ENCODE measurements at places on chromosomes 6 and 20.

- no peak for DNase-seq
Measured at GRCh38 chr6:107621229-107621937, 131.5 kb downstream of the SOBP start.

DNA sequence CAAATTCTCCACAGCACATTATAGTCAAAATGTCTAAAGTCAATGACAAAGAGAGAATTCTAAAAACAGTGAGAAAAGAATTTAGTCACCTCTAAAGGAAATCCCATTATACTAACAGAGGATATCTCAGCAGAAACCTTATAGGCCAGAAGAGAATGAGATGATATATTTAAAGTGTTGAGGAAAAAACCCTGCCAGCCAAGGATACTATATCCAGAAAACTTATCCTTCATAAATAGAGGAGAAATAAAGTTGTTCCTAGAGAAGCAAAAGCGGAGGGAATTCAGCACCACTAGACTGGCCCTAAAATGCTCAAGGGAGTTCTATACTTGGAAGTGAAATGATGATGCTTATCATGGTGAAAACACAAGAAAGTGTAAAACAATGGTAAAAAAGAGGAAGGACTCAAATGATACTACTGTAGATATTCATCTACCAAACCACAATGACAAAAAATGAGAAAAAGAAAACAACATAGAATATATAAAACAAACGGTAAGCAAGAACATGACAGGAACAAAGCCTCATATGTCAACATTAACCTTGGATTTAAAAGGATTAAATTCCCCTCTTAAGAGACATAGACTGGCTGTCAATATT, 16.7 kb downstream of the GPRC6A start:
- no peak for DNase-seq

- DNase-seq, result no peak
Measured at GRCh38 chr6:158669145-158670035, 19.5 kb downstream of the SYTL3 start.

- DNase-seq, result no peak
Measured at GRCh38 chr6:27693766-27694546, 218.2 kb downstream of the OR2B2 start.

GRCh38 chr6:1113916-1114540, 197.9 kb upstream of the FOXQ1 start:
- no peak for DNase-seq

DNA sequence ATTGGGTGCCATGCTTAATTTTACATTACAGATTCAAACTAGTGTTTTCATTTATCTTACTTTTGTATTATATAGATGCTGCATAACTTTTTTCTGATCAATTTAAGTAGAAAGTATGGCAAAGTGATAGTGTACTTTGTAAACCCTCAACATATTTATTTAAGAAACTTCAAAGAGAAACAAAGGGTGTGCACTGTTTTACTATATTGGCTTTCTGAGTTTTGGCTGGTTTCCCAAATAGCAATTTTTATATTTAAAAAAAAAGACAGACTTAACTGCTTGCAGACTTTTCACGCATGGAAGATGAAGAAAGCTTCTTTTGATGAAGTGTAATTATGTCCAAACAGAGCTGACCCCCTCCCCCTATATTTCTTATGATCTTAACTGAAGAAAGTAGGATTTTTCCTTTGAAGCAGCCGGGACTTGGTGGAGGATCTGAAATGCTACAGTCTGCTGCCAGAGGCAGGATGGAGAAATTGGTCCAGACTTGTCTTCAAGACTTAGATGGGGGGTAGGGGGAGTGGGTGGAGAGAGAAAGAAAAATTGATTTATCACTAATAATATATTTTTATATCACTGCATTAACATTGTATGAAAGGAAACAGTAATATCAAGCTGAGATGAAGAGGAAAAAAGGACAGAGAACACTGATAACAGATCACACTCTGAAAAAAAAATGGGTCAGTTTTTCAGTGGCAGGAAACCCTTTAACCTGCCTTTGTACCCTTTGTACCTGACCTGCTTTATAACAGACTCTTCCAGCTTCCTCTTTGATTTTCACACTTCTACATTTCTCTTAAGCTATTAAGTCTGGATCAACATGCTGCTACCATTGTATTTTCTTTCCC, 56.0 kb upstream of the SUPT3H start:
- DNase-seq, result no peak

DNA sequence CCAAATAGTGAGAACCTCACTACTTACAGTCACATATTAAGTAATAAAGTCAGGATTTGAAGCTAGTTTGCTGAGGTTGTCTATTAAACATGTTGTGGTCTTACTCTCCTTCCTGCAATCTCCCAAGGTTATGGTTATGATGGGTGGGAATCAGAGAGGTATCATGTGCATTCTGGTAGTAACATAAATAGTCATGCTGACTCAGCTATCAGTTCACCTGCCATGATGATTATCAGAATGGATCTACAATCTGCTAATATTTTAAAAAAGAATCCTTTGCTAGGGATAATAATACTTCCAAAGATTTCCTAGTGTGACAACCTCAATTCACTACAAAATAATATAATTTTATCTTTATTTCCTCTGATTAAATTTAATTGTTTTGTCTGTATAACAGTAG, 671.9 kb downstream of the KHDRBS2 start:
- no peak for DNase-seq

DNA sequence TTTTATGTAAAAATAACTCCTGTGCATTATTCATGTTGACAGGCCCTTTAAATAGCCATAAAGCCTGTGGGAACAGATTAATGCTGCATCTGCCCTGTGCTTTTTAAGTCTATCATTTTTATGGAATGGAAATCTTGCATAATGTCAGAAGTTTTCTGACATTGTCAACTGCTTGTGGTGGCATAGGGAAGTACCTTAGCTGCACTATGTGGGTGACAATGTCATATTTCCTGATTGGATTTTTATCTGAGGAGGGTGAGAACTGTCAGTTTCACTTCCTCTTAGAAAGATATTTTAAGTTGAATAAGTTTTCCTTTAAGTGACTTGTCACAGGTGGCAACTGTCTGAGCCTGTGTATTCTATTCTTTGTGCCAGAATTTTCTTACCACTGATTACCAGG, 267.9 kb downstream of the PLCB1 start:
- no peak for DNase-seq

GRCh38 chr6:142857796-142858555, 87.0 kb downstream of the HIVEP2 start:
- no peak for DNase-seq

GRCh38 chr6:124467366-124467765, 494.9 kb upstream of the RNF217 start:
- DNase-seq, result no peak

- no peak for DNase-seq
Measured at GRCh38 chr6:51805517-51805916, 281.9 kb downstream of the PKHD1 start.

- DNase-seq, result peak; percentile 51
Measured at GRCh38 chr6:53734473-53735299, 60.1 kb upstream of the LRRC1 start.

DNA sequence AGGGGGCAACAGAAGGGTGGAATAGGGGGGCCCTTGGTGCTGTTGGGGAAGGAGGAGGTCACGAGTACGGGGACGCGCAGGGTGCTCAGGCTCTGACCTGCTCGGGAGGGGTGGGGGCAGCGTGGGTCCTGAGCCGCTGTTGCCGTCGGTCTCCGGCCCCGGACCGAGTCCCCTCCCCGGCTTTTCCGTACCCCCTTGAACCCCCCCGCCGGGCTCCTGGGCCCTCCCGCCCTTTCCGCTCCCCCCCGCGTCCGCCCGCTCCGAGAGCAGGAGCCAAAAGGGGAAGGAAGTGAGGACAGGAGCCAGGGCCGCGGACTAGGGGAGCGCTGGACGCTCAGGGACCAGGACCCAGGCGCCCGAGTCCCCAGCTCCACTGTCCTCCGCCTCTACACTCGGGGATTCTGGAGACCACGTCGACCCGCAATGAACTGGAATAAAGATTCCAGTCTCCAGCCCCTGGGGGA, at the start of gene RGL2:
Gene RGL2 (minus strand): TSS at position 170 of the 464 bp plus-strand sequence. CDS start 332 bp downstream, outside the sequence.
- peak; percentile 91 for DNase-seq

GRCh38 chr6:128659878-128660622, 139.7 kb upstream of the PTPRK start:
- DNase-seq, result no peak

DNA sequence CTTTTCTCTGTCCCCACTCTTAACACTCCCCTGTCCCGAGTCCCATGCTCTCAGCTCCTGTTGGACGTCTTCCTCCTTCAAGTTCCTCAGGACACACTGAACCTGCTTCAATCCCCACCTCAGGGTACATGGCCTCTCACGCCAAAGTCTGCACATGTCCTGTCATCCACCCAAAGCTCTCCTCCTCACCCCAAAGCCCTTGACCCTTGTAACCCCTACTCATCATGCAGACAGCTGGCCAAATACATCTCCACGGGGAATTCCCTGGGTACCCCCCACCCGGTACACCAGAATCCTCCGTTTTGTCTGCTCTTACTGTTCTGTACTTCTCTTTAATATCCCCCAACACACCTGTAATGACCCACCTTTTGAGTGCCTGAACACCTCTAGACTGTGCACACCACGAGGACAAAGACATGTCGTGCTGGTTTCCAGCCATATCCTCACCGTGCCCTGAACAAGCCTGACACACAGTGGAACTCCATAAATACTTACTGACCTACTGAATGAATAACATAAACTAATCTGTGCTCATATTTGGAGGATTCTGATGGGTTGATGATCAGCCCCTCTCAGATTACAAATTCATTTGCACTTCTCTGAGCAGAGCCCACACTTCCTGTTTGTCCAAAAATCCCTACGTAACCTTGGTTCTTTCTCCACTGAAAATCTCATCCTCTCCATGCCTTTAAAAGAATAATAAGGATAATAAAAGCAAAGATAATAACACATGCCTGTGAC, 66.8 kb upstream of the EYA2 start:
- no peak for DNase-seq

GRCh38 chr6:34705241-34705640, 8.7 kb upstream of the ILRUN start:
- no peak for DNase-seq

GRCh38 chr6:36875250-36875633, 639 bp upstream of the PPIL1 start:
- DNase-seq, result no peak

DNA sequence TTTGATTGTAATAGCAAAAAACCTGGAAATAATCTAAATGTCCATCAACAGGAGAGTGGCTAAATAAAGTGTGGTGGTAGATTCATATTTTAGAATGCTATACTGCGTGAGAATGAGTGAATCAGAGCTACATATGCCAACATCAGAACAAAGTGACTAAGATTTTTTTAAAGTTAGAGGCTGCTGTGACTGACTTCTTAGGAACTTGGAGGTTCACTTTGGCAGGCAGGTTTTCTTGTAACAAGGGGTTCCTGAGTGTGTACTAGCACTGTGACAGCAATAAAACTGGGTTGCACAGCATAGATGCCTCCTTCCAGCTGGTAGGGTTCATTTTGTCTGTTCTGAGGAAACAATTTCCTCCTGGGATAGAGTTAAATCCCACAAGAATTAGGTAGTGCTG, 75.3 kb upstream of the ENPP5 start:
- DNase-seq, result no peak

DNA sequence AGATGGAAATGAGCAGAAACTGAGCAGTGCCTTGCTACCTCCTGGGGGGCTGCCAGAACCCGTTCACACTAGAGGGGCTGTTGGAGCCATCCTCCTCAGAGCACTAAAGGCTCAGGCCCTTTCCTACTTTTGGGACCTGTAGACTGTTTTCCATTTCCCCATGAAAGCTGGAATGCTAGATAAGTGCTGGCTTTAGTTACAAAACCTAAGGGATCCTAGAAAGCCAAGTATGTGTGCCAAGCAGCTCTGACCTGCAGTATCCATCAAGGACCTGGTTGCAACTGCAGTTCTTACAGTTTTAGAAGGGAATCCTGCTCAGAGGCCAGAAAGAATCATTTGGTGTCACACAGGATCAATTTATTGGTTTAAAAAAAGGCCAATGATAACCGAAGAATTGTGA, 176.7 kb upstream of the COL21A1 start:
- no peak for DNase-seq

GRCh38 chr6:27668442-27669294, 195.8 kb upstream of the ZNF184 start:
- no peak for DNase-seq

DNA sequence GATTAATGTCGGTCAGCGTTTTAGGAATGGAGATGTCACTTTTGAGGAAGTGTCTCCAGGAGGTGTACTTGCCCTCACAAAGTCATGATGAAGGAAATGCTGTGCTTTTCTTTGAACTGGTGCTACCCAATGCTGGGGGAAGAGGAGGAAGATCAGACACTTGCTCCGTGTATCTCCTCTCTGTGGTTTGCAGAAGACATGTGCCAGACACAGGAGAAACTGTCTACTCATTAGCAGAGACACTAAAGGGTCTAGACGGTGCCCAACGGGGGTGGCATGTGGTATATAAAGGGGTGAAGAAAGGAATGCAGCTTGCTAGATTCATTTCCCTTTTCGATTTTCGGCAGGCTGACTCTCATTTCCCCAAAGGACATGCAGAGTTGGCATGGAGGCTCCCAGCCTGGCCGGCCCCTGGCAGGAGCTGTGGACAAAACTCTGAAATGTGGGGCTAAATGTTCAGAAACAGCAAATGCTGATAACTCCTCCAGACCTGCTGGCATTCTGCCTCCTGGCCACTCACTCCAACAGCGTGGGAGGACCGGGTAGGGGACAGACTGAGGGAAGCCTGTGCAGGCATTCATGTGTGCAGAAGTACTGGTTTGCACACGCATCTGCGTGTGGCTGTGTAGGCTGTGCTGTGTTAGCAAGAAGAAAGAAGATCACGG, 59.6 kb upstream of the QKI start:
- peak; percentile 82 for DNase-seq

- no peak for DNase-seq
Measured at GRCh38 chr20:63549679-63550282, 2.2 kb upstream of the SRMS start.

GRCh38 chr6:168609026-168609685, 168.2 kb downstream of the SMOC2 start:
- DNase-seq, result no peak

DNA sequence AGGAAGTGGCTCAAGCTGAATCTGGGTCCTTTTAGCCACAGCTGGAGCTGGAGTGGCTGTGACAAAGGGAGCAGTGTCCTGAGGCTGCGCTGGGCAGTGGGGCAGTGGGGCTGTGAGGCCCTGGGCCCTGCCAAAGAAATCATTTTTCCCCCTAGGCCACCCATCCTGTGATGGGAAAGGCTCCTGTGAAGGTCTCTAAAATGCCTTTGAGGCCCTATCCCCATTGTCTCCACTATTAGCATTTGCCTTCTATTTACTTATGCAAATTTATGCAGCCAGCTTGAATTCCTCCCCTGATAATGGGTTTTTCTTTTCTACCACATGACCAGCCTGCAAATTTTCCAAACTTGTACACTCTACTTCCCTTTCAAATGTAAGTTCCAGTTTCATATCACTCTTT, 539.2 kb downstream of the MEI4 start:
- DNase-seq, result no peak

GRCh38 chr20:60372822-60373221, 414.6 kb downstream of the CDH26 start:
- no peak for DNase-seq

DNA sequence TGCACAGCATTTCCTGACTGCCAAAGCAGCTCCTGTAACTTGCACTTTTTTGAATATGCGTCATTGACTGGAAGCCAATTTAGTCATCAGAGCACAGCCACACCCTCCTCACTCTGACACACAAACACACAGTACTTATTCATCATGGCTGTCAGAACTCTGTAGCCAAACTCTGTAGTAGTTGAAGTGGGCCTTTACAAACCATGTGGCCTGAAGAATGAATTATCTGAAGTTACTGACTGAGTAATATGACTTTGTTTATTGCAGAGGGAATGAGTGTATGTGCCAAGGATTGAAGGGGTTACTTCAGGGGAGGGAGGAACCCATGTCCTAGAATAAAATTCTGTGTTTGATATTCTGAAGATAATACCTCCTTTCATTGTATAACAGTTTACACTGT, 102.7 kb downstream of the FIG4 start:
- DNase-seq, result no peak
